ENCODE measurements at places on chromosomes 6 and 20.
A peak's percentile ranks its signal among the peaks of the same experiment; 100 is the strongest.

DNA sequence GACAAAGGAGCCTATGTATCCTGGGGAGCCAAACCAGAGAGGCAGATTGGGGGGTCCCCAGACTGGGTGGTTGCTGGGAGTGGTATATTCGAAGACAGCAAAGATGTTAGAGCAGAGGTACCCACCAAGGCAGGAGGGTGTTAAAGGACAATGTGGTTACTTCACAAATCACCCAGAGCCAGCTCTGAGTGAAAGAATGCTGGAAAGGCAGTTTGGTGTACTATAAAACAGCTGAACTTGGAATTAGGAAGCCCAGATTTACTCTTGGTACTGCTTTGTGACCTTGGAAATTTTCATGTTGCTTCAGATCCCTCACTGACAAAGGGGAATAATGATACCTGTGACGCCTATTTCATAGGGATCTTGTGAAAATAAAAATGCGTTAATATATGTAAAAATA, 121.6 kb downstream of the CD164 start:
- no peak for DNase-seq

DNA sequence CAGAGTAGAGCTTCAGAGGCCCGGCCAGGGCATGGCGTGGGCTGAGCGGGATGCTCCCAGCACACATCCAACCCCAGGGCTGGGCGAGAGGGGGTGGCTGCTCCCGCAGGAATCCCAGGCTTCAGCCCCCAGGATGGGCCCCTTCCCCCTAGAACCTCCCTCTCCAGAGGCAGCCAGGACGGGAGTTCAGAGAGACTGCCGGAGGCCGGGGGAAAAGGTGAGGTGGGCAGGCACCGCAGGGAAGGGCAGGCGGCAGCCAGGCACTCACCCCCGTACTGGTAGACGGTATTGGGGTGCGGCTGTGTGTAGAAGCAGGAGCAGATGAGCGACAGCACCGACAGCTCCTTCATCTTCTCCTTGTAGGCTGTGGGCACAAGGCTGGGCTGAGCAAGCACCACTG, 9.3 kb downstream of the STMN3 start:
- DNase-seq = no peak

DNA sequence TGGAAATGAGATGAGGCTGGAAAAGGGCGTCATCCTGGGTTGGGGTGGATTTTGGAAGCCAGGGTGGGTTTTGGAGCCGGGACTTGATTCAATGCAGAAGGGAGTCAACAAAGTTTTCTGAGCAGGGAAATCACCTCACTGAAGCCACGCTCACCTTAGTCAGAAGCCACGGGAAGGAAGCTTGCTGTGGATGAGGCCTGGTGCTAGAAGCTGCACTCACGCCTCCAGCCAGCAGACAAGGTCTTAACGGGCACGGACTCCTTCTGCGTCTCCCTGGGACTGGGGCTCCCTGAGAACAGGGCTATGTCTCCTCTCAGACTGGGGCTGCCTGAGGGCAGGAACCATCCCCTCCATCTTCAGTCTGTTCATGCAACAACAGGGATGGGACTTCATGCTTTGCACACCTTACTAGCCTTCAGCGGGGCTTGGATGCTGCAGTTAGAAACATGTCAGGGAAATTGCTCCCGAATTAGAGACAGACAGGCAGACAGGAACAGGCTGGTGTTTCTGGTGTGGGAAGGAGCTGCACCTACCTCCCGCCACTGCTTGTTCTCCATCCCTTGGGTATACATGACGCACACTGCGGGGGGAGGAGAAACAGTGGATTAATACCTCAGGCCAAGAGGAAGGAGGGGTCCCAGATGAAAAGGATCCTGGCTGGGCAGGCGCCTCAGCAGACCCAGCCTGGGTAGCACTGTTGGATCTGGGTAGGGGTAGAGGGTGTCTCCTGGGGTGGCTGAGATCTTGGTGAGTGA, 17.5 kb downstream of the CPNE5 start:
- no peak for DNase-seq

DNA sequence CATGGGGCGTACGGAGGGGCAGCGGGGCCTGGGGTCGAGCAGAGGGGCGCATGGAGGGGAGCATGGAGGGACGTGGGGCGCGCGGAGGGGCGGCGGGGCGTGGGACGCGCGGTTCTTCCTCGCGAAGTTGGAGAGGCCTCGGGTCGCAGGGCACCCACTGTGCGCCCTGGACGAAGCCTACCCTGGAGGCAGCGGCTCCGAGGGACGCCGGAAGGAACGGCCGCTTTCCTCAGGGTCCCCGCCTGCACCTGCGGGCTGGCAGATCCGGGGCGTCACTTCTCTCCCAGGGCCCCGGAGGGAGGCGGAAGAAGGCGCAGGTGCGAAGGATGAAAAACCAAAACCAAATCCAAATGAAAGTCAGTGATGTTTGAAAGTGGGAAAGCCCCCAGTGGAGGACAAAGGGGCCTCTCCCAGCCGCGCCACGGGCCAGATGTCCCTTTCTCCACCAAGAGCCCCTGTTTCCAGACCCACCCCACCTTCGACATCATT, 142.1 kb upstream of the PDE10A start:
- no peak for DNase-seq

- no peak for DNase-seq
These were observed 21.7 kb downstream of the TRAF3IP2 start for GRCh38 chr6:111583986-111584385.

- no peak for DNase-seq
These were observed 26.9 kb downstream of the TFAP2B start for GRCh38 chr6:50845499-50846143.

DNA sequence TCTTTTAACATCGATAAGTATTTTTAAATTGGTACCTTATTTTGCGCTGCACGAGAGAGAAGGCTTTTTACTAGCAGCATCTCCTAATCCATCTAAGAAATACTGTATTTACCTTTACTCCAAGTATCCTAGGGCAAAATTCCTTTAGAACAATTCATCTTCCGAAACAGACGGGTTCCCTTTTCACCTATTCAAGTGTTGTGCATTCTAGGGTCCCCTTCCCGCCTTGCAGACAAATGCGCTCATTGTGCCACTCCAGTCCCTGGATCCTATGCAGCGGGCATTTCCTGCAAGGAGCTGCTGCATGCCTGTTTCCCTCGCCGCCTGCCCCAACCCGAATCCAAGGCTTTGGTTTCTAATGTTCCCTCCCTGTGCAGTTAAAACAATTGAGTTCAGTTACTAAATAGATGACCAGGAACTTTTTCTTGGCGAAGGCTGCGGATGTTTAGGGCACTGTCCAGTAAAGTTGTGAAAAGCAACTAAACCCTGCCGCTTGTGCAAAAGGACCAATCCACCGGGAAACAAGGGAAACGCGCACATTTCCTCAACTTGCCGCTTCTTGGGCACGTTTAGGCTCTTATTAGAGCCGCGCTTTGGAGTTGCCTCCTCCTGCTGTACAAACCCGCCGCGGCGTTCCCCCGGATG, 556 bp upstream of the SCAF8 start:
- no peak for DNase-seq

DNA sequence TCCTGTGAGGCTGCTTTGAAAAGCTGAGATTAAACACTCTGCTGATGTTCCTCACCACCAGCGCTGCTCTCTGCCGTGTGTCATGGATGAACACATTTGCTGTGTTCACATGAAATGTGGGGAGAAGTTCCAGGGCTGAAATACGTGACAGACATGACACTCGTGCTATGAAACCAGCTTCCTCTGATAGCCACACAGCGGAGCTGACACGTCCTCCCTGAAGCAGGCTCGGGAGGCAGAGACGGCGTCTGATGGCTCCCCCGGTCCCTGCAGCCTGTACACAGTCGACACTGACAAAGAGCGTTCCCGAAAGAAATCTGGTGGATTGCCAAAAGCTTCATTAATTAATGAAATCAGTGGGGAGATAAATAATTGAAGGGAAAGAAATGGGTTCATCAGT, 17.5 kb downstream of the AGPAT4 start:
- no peak for DNase-seq

GRCh38 chr6:34475238-34475682, 9.4 kb downstream of the PACSIN1 start:
- DNase-seq = peak; percentile 37

GRCh38 chr20:61529354-61529753, 277.3 kb downstream of the CDH4 start:
- DNase-seq = no peak

DNA sequence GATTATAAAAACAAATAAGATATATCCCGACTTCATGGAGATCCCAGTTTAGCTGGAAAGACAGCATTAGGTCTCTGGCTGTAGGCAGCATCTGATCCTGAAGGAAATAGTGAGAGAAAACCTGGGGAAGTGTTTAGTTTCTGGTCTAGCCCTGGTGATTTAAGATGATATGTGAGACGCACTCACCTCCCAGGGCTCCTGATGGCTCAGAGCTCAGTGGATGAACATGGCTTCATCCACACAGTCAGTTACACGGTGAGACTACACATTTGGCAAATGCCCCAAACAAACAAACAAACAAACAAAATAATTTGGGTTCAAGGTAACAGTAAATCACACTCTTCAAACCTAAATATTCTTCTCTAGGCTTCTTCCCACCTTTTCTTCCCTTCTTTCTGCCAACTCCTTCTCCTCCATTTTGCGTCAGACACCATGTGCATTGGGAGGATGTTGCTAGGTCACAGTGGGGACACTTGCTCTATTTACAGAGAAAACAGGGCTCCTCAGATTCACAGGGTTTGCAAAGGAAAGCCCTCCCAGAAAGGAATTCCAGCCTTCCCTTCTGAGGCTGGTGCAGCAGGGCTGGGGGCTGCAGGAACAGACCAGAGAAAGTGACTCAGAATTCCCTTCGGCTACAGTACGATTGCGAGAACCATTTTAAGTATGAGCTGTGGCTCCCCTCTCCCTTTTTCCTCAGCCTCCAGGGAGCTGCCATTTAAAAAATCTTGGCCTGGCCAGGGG, 59.6 kb upstream of the SALL4 start:
- DNase-seq = no peak

DNA sequence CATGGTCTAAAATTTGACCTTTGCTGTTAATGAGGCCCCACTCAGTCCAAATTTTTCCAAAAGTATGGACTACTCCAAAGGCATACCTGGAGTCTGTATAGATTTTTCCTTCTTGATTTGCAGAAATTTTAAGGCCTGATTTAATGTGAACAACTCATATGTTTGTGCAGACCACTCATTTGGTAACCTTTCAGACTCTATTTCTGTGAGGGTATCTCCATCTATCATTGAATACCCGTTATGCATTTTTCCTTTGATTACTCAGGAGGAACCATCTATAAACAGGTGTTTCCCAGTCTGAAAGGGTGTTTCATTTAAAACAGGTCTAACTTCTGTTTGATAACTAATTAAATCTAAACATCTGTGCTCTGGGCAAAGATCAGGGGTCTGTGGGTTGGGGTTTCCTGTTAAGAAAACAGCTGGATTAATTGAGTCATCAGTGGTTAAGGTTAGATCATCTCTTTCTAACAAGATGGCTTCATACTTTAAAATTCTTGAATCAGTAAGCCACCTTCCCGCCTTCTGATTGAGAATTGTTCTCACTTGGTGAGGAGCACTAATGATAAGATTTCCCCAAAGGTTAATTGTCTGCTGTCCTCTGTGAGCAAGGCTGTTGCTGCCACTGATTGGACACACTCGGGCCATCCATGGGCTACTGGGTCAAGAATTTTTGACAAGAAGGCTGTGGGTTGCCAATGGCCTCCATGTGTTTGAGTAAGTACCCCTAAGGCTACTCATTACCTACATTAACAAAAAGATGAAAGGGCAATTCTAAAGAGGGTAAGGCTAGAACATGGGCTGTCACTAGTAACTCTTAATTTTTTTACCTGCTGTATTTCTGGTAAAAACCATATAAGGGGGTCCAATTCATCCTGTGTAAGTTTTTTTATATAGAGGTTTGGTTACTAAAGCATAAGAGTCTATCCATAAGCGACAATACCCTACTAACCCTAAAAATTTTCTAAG, 24.1 kb downstream of the HLA-B start:
- no peak for DNase-seq

DNA sequence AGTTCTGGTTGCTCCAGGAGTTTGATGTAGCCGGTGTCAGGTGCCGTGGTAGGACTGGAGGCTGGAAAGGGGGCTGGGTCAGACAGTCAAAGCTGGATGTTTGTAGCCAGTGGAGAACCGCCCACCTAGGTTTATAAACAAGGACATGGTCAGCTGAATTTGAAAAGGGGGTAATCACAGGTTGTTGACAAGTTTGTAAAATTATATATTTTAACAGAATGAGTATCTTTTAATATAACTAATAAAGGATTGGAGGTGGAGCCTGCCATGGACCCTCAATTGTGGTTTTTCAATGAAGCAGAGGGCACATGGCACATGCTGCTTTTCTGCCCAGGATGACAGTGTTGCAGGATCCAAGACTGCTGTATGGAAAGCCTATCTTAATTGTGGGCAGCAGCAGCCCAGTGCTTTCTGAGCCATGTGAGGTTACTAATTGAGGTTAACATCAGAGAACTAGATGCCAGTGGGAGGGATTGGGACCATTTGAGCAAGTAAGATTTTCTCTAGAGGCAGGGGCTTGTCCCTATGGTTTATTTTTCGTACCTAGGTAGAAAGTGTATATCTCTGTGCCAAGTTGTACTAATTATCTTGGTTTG, 9.7 kb downstream of the HECA start:
- no peak for DNase-seq

- no peak for DNase-seq
These were observed 11.4 kb downstream of the NPBWR2 start for GRCh38 chr20:64095927-64096326.

DNA sequence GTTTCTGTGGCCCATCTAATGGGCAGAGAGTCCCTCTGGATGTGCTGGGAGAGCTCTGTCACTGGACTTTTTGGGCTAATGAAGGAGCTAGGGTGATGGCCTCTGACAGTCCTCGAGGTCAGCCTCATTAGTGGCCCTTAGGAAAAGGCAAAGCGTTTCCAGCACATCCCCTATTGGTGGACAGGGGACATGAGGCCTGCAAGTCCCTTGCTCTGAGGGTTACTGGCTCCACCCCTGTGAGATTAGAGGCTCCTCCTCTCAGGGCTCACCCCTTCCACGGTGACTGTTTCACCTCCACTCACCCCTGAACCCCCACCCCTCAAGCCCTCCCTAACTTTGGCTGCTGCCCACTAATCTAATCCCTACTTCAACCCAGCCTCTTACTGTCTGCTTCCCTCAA, 12.8 kb upstream of the FANCE start:
- DNase-seq = no peak

DNA sequence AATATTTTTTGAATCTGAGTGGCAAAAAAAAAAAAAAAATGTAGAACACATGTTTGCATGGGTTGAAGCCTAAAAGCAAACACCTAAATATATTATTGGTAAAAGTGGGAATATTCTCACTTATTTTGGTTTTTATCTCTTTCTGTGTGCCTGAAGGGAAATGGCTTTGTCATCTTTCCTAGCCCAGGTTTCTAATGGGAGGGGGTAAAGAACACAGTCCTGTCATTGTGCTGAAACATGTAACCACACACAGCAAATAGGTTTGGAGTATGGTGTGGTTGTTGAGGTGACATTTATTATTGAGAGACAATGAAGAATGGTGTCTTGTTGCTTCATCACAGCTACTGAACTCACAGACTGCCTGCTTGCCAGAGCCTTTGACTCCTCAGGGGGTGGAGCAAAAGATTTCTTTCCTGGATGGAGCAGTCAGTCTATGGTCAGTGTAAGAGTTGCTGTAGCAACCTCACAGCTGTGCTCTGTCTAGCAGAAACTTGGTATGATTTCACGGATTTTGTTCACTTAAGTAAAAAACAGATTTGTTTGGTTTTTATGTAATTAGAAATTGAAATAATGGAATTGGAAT, 70.2 kb downstream of the CEP57L1 start:
- DNase-seq = no peak
